Activated T-helper 2 cell treated with anti-CD3 and anti-CD28 coated beads, Interferon-gamma antibody, Interleukin-2, Interleukin-4, amounts not matched to agents 10 μg/mL and 5 μg/mL and 100 μg/mL, durations not matched to agents 14 hours and 24 hours and 36 hours (primary cell): ENCODE measurements at places on chromosomes 2 and 18. TPM values are rescaled to one million over a fixed set of nuclear protein-coding genes. Genes with fewer than 3 reads are reported as not detected.

The CRACDL gene
- 0.37 and 0.55 TPM in 2 replicates for total RNA-seq

The CROCC2 gene
- total RNA-seq, result not detected in 2 replicates

The ADCYAP1 gene
- total RNA-seq, result not detected in 2 replicates

The UGT1A8 gene
- total RNA-seq, result not detected in 2 replicates

The CFLAR gene
- 255 and 268 TPM in 2 replicates for total RNA-seq

The INO80B gene
- 45.2 and 48.5 TPM in 2 replicates for total RNA-seq

The RIT2 gene
- total RNA-seq, result not detected in 2 replicates

The LIPT1 gene
- total RNA-seq, result 3.4 and 3.5 TPM in 2 replicates

The TTN gene
- 3.3 and 3.7 TPM in 2 replicates for total RNA-seq

The LRRC30 gene
- total RNA-seq, result not detected in 2 replicates

The SLC4A5 gene
- total RNA-seq, result 1.2 and 1.8 TPM in 2 replicates

The ZAP70 gene
- total RNA-seq, result 231 and 234 TPM in 2 replicates

The PFN4 gene
- 0.30 TPM in 1 of 2 replicates, not detected in the other for total RNA-seq

The POTEC gene
- not detected in 2 replicates for total RNA-seq

The KCNG2 gene
- not detected in 2 replicates for total RNA-seq

The TMEM18 gene
- total RNA-seq, result 24.1 and 26.3 TPM in 2 replicates

The FAM237A gene
- total RNA-seq, result not detected in 2 replicates

The DNAJC5G gene
- total RNA-seq, result not detected in 2 replicates

The SIGLEC15 gene
- total RNA-seq, result not detected in 2 replicates

The FRZB gene
- not detected in 2 replicates for total RNA-seq

The ARMC9 gene
- total RNA-seq, result 2.5 and 3.3 TPM in 2 replicates

The ANKRD30B gene
- total RNA-seq, result not detected in 2 replicates

The QPCT gene
- total RNA-seq, result 0.48 and 0.71 TPM in 2 replicates

The LOXHD1 gene
- not detected in 2 replicates for total RNA-seq

The EDAR gene
- 0.11 TPM in 2 replicates for total RNA-seq

The HOXD13 gene
- total RNA-seq, result not detected in 2 replicates
